ENCODE measurements at places on chromosomes 16 and 17.

GRCh38 chr16:397736-398332, 835 bp downstream of the NME4 start:
- DNase-seq: peak; percentile 87

- no peak for DNase-seq
Observed at GRCh38 chr17:38706505-38707216, 1.6 kb downstream of the MLLT6 start.

DNA sequence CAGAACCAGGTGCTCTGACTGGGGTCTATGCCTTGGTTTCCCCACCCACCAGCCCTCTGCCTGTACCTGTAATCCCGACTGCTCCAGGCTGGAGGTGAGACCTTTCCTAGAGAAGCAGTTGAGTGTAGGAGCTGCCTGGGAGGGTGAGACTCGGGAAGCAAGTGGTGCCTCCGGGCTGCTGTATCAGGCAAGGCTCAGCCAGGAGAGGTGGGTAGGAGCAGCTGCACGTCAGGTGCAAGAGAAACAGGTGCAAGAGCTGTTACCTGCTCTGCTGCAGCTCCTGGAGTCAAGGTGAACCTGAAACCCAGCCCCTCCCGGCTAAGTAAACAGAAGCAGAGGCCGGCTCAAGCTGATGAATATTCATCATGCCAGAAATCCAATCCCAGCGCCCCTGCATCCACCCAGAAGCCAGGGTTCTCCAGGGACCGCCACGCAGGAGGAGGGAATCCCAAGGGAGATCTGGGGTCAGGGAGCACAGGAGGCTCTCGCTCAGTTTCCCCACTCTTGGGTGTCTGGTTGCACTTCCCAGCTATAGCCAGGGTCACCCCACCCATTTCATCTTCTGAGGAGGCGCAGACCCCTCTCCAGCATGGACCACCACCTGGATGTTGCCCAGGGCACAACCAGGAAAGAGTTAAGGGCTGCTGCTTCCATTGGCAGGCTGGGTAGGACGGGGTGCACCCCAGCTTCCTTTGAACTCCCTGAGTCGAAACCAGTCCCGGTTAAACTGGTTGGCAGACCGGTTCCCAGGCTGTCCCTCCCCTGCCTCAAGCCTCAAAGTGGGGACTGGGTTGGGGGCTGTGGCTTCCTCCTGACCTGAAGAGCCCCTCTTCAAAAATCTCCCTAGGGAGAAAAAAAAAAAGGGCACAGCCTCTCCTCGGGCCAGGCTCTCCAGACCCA, at the start of gene PRR15L:
PRR15L (minus strand) TSS at position 293 of the 900 bp plus-strand sequence. CDS start 4,649 bp downstream, outside the sequence.
- DNase-seq: no peak

DNA sequence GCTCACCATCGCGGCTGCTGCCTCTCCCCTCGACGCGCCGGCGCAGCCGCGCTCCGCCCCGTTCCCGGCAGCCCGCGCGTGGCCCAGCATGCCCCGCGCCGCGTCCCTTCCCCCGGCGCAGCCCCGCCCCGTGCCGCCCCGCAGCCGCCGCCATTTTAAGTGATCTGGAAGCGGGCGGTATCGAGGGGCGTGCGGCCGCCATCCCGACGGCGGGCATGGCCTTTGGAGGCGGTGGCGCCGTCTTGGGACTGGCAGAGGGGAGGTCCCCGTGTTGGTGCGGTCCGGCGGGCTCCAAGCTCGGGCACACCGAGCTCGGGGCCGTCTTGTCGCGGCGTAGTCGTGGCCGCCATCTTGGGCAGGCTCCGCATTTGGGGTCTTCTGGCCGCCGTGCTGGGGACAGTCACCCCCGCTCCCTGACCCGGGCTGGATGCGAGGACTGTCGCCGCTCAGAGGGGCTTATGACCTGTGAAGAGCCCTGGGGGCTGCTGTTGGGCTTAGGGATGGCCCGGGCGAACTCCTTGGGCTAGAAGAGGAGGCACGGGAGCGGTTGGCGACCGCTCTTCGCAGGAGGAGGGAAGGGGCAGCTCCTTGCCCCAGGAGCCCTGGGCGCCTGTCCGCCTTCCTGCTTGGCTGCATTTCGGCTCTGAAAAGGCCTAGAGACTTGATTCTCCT, at the start of gene ELOB:
ELOB (minus strand) TSS at position 50 of the 672 bp plus-strand sequence; CDS start at position 9, 41 bp downstream.
- peak; percentile 70 for DNase-seq

- peak; percentile 71 for DNase-seq
Observed at GRCh38 chr17:66268247-66268927, 34.0 kb upstream of the PRKCA start.

- peak; percentile 36 for DNase-seq
Observed at GRCh38 chr17:71631483-71631882, 489.3 kb upstream of the SOX9 start.

DNA sequence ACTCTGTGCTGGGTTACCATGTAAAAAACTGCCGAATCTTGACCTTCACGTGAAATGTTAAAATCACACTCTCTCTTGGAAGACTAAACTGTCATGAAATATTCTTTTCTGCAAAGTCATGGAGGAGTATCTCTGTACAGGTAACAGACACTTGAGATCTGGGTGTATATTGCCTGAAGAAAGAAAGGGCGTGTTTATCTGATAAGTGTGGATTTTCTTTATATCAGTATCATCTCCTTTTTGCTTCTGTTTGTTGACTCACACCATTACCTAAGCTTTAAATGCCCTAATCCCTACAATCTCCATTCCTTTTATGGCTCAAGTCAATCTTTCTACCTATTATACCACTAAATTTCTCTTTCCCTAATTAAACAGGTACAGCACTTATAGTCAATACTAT, 673.2 kb upstream of the SOX9 start:
- DNase-seq: no peak

GRCh38 chr17:58279736-58280479, 827 bp downstream of the MPO start:
- no peak for DNase-seq

DNA sequence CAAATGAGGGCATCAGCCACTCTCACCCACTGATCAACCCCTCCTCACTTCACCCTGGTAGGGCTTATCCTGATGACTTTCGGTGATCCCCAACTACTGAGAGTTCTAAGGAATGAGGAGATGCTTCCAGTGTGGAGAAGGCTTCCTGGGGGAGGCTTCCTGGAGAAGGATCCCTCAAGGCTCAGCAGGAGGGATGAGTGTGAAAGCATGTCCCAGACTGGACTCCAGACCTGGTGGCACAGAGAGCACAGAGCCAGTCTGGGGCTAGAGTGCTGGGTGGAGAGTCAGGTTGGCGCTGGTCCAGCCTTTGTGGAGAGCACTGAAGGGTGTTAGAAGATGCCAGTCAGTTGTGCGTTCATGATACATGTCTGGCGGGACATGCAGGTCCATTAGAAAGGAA, 53.7 kb downstream of the PLD6 start:
- peak; percentile 15 for DNase-seq

- no peak for DNase-seq
Observed at GRCh38 chr16:81432937-81433557, 11.6 kb upstream of the CMIP start.
